AG08396 (cell line): ENCODE measurements at places on chromosomes 2 and 18.
A peak's percentile ranks its signal among the peaks of the same experiment; 100 is the strongest.

- no peak for DNase-seq
Observed at GRCh38 chr2:233976087-233976486, 58.9 kb downstream of the TRPM8 start.

GRCh38 chr2:193946806-193947205, 1710.2 kb upstream of the SLC39A10 start:
- DNase-seq, result no peak

DNA sequence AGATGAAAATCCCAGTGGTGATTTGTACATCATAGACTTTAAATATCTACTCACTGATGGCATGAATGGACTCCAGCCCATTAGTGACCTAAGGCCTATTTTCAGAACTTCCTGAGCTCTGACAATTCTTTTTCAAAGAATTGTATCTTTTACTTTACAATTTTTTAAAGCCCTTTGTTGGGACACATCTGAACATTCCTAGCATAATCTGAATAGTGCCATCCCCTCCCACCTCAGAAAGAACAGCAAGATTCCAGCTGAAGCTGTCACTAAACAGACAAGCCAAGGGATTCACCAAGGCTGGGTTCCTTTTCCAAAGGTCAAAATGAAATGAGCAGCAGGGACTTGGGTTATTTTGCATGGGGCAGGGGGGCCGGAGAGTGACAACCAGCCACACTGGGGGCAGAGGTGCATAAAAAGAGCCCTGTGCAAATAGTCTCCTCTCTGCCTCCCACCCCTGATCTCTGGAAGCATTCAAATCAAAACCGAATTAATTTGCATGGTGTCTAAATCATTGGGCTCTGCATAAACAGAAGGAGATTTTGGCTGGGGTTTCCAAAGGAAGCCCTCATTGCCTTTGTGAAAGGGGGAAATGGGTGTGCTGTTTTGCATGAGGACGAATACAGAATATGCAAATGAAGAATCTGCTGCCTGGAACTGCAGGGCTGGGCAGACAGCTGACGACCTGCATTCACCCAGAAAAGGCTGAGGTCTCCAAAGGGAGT, 17.2 kb downstream of the EPHA4 start:
- peak; percentile 18 for DNase-seq

DNA sequence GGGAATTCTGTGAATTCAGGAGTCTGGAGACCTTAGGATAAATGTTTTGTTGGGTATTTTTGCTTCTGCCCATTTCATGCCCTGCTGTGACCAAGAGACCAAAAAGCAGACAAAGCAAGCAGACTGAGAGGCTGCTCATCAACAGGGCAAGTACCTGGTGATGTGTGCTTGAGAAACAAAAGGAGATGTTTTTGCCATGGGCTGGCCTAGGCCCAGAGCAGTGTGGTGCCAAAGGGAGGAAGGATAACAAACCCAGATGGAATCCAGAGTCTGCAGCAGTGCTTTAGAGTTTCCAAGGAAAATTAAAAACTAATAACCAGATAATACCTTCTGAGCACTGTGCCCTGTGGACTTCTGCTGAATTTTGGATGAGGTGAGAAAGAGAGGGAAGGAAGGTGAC, 538.4 kb downstream of the STK39 start:
- DNase-seq, result no peak

DNA sequence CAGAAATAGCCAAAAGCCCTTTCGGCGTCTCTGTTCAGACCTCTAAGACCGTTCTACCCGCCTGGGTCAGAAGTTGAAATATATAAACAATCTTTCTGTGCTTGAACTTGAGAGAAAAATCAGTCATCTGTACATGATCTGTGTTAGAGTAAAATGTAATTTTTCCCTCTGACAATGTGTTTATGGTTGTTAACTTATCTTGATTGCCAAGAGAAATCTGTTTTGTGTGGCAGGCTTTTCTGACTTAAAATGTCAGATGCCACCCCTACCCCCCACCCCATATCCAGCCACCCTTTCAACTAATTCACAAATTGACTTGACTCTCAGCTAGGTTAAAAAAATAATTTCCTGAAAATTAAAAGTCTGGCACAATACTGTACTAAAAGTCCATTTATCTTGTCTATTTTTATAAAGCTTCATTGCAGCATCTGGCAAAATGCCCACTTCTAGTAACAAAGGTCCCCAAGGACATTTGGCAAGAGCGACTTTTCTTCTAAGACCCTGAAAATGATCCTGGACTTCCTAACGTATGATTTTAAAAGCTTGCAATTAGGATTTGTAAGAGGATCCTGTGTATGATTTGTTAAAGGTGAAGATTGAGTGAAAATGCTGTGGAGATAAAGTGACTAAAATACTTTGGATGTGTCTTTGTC, 304.2 kb downstream of the EPHA4 start:
- no peak for DNase-seq

DNA sequence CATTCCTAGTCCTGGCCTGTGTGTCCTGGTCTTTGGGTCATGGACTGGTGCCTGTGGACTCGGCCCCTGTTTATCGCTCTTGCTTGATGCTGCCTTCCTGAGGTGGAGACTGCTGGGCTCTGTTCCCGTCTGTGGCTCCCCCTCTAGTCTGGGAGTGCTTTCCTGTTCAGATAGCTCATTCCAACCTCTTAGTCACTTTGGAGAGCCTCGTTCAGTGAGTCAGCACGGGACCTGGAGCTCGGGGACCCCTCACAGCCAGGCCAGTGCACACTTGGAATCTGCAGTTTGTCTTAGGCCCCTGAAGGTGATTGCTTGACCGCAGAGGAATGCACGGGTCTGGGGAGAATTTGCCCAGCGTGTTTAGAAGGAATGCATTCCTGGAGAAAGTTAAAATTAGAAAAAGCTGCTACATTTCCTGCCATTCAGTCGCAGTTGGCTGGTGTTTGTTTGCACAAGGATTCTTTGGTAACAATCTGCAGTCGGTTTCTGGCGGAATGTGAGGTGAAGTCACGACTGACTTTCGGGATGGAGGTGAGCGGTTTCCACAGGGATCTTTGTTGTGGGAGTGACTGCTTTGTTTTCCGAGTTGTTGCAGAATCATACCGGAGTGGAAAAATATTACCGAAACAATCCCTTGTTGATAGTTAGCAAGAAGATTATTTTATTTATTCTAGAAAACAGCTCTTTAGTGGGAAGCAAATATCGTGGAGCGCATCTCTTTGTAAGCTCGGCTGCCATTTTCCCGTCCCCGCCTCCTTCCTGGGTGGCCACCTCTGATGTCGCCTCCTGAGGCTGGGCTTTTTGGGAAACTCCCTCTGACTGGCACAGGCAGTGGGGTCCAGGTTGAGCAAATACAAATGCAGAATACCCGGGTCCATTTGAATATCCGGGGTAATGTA, 29.6 kb downstream of the SH3BP4 start:
- peak; percentile 91 for DNase-seq
